Kidney epithelial cell (primary cell): ENCODE measurements at places on chromosomes 4 and X.

DNA sequence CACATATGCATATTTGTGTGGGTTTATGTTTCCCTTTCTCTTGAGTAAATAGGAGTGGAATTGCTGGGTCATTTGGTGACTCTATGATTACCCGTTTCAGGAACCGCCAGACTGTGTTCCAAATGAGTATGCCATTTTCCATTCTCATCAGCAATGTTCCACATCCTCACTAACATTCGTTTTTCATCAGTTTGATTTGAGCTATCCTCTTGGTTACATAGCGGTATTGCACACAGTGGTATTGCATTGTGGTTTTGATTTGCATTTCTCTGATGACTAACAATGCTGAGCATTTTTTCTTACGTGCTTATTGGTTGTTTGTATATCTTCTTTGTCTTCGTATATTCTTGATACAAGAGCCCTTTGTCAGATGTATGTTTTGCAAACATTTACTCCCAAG is 218.0 kb upstream of the AMOT start:
- DNase-seq: no peak

DNA sequence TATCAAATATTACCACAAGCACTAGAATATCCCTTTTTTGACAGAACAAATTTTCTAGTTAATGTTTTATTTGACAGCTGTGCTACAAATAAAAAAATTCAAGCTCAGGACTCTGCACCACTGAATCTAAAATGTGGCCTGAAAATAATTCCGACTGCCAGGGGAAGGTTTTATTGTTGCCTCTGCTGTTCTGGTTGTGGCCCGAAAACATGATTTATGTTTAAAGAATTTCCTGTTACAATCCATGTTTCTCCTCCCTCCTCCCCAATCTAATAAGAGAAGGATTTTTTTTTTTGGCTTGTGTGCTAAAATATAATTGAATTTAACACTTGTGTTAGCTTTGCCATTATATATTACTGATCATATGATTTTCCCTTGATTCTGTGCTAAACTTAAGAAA is 227.8 kb downstream of the DCLK2 start:
- no peak for DNase-seq

DNA sequence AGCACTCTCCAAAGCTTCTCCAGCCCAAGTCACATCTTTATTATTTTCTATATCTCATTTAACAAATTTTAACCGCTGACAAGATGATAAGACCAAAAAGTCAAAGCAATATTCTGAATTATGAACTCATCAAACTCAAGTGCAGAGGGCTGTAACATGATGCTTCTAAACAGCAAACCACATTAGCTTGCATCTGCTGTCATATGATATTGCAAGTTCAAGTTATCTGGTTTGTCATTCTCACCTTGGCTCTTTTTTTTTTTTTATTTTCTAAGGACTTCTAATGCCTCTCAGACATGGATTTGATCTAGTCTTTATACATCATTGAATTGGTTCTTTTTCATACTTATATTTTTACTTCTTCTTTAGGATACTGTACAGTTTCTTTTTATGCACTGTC is 93.4 kb downstream of the SLC10A7 start:
- no peak for DNase-seq

DNA sequence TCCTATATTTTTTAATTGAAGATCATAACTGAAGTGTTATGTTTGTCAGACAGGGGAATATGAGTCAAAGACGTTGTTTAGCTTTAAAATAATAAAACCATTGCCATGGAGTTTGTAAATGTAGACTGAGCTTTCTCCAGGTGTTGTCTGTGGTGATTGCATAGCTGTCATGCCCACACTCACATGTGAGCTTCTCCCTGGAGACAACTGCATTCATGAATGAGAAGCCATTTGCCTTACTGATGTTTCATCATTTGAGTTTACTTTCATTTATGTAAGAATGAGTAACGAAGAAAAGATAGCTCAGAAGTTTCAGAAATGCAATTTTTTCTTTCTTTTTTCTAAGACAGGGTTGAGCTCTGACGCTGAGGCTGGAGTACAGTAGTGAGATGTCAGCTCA is 339.1 kb downstream of the GALNTL6 start:
- no peak for DNase-seq

DNA sequence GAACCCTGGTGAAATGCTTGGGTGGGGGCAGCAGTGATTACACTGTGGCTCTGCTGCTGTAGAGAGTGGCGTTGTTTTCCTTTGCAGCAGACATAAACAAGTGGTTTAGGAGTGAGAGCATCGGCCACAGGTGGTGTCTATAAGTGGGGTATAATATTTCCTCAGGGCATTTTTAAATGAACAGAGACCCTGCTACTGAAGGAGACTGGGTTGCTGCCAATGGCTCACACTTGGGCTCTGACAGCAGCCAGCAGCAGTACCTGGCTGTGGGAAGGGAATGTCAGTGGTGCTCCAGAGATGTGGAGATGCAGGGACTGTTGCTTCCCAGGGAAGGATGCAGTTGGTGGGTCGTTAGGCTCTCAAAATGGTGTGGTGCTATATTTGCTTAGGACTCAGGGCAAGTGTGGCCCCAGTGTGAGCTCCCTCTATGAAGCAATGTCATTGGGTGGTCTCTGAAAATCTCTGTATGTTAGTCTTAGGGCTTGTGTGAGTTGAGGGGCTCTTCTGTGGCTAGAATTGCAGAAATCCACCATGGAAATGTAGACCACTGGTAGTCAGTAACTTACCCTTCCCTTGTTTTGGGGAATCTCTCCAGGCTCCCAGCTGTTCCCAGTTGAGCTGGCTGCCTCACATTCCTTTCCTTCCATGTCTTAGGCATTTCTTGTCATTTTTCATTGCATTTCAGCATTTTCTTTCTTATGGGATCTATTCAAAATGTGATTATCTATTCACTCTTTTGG is 1023.0 kb upstream of the GRID2 start:
- no peak for DNase-seq

DNA sequence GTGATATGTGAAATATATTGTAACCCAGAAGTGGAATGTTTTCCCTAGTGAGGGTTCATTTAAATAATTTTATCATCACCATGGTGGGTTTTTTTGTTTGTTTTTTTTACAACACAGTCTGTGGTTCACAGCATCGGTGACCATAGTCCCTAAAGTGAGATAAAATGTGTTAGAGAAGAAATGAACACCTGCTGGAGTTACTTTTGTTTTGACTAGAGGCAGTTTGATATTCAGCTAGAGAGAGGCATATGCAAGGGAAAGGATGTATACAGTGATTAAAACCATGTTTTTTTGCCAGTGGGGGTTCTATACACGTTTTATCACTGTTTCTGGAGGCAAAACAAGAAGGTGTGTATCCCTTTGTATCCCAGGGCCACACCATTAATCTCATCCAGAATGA is 541.5 kb downstream of the PCDH7 start:
- no peak for DNase-seq

DNA sequence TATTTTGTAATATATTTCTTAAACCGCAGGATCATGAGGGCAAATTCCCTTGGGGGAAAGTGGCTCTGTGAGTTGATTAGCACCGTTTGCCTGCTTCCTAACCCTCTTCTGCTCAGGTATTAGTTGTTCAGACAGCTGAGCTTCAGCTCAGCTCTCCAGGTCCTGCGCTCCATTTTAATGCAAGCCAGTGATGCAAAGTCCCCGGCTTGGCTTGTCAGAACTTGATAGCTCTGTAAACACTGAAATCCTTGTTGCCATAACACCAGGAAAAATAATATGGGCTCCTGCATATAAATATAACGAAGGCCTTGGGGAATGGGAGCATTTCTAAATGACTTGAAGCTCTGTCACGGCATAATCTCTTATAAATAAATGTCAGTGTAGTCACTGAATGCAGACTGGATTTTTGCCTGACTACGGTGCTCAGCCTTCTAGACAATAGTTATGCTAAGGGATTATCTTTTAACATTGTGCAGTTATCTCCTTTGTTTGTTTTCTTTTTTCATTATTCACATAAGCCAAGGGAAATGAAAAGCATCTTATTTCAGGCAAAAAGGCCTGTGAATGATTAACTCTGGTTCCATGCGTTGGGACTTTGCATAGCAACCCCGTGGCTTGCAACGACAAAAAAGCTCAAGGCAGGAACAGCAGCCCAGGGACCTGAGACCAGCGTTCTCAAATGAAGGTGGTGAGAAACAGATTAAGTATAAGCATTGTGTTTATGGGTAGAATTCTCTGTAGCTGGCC is 253.2 kb downstream of the SPRY1 start:
- no peak for DNase-seq

GRCh38 chrX:80216086-80216485 is 201.5 kb downstream of the TBX22 start:
- DNase-seq: no peak

DNA sequence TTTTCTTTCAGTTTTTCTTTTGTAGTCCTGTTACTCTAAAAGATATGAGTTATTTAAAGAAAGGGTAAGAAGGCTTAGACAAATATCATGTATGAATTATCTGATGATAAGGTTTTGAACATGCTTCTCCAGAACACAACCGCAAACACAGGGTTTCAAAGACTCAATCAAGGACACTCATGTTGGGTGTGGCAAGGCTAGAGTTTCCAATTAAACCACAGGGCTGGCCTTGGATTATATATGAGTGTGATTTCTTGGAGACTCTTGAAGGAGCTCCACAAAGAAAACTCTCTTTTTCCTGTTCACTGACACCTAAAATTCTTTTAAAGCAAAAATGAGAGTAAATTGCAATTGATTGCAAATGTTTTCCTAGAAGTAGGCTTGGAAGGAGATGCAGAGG is 110.1 kb upstream of the PDLIM3 start:
- no peak for DNase-seq

GRCh38 chrX:111170017-111170416 is 74.0 kb downstream of the PAK3 start:
- DNase-seq: peak; percentile 9

DNA sequence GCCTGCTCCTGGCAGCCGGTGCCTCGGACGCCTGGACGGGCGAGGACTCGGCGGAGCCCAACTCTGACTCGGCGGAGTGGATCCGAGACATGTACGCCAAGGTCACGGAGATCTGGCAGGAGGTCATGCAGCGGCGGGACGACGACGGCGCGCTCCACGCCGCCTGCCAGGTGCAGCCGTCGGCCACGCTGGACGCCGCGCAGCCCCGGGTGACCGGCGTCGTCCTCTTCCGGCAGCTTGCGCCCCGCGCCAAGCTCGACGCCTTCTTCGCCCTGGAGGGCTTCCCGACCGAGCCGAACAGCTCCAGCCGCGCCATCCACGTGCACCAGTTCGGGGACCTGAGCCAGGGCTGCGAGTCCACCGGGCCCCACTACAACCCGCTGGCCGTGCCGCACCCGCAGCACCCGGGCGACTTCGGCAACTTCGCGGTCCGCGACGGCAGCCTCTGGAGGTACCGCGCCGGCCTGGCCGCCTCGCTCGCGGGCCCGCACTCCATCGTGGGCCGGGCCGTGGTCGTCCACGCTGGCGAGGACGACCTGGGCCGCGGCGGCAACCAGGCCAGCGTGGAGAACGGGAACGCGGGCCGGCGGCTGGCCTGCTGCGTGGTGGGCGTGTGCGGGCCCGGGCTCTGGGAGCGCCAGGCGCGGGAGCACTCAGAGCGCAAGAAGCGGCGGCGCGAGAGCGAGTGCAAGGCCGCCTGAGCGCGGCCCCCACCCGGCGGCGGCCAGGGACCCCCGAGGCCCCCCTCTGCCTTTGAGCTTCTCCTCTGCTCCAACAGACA is 4.4 kb downstream of the SOD3 start:
- no peak for DNase-seq

DNA sequence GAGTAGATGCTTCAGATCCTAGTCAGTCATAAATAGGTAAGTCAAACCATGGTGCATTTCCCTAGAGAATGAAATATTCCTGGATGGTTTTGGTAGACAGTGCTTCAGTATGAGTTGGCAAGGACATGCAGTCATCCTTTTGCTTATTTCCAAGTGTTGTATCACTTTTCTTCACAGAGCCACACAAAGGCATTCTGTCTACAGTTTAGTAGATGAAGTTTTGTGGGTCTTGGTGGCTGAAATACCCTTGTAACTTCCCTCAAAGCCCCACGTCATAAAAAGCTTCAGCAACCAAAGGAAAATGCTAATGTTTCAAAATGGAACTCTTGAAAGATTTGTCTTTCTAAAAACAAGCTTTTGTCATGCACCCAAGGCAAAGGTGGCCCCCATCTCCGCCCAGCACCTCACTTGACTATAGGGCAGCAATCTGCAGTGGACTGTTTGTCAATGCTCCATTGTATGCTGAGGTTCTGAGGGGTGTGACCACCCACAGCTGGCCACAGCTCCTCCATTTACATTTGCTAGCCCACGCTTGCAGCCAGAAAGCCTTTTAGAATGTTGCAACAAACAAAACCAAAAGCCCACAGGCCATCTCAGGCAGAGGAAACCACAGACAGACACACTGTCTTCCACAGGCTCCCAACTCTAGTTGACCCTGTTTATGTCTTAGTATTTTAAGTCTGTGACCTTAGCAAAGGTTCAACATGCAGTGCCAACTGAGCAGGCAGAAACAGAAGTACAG is 87.1 kb upstream of the FAM9C start:
- no peak for DNase-seq

- no peak for DNase-seq
Observed at GRCh38 chr4:164177153-164177552, 576.8 kb upstream of the SMIM31 start.

DNA sequence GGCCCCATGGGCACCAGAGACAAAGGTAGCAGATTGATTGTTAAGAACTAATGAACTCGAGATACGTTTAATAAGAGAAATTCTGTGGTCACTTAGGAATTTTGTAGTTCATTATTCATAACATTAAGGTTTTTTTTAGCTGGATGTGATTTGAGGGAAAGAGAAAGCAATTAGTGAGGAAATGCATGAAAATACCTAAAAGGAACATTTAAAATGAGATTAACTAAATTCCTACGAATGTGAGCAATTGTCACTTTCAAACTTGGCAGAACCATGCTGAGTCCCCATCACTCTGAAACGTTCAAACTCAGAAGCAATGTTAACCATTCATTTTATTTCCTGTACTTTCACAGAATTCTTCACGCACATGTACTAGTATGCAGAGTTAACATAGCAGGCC is 5.9 kb downstream of the PRMT9 start:
- DNase-seq: no peak

GRCh38 chrX:2395261-2395992 is 105.3 kb downstream of the DHRSX start:
- no peak for DNase-seq

- no peak for DNase-seq
Observed at GRCh38 chr4:48012824-48013223, 3.7 kb downstream of the CNGA1 start.

DNA sequence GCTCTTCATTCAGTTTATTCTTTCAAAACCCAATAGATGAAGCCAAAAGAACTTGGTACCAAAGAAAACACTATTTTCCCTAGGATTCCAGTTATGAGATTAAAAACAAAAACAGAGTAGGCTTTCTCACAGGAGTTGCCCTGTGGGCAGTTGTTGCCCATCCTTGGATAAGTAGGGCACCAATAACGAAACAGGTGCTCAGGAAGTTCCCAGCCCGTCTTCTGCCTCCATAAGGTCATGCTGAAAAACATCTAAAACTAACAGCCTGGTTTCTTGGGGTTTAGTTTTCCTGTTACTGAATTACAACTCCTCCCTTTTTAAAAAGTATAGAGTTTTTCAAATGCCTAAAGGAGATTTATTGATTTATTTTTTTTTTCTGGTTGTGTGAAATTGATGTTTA is 14.7 kb downstream of the TSPAN5 start:
- DNase-seq: no peak

GRCh38 chrX:98480606-98481005 is 1596.9 kb downstream of the RPA4 start:
- DNase-seq: no peak
